ENCODE measurements at places on chromosomes 12 and 14. TPM values are rescaled to one million over a fixed set of nuclear protein-coding genes. Genes with fewer than 3 reads are reported as not detected.

Gene SLC25A47
- polyA plus RNA-seq = not detected

Gene SRP54
- polyA plus RNA-seq = 34.2 TPM

GRCh38 chr12:106131676-106132075, 7.1 kb downstream of the NUAK1 start:
- H3K4me1 ChIP-seq = no peaks in the 10 kb centered on the region
- no peak overlapping the region for H3K27ac ChIP-seq
- no peak overlapping the region for H3K4me3 ChIP-seq
- H3K36me3 ChIP-seq = no peaks in the 10 kb centered on the region
- DNase-seq = no peak

DNA sequence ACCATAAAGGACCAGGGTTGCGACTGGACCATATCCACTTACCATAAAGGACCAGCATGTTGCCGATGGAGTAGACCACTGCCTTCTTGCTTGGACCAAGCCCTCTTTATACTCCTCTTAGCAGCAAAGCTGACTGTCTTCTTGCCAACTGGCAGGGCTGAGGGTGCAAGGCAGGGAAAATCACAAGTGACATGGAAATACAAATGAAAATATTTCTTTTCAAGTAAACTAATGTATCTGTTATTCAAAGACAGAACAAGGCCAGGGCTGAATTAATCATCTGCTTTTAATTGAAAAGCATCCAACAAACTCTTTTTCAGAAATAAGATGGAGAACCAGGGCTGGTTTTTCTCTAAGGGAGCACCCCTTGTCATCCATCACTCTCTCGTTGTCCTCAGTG, at the start of gene CELA1:
CELA1 (minus strand) TSS at position 99 of the 400 bp plus-strand sequence; CDS start at position 58, 41 bp downstream.
- H3K4me1 ChIP-seq = peaks cover under 1% of the 10 kb centered on the region
- no peaks in the 10 kb centered on the region for H3K27me3 ChIP-seq
- H3K36me3 ChIP-seq = no peaks in the 10 kb centered on the region

DNA sequence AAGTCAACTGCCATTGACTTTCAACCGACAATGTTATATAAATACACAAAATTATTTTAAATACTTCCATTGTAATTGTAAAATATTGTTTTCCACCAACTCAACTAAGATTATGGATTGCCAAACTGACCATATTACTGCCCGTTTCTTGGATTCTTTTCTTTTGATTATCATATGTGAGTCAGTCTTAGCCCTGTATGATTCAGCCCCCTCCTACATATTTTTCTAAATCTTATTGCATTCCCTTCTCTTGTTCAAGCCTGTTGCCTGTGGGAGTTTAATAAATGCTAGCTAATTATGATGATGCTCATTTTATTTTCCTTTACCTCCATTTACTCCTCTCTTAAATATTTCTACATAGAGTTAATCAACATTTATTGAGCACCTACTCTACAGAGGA, 6.8 kb downstream of the RASSF9 start:
- H3K4me3 ChIP-seq = no peak overlapping the region
- no peak for DNase-seq
- H3K27me3 ChIP-seq = no peaks in the 10 kb centered on the region
- H3K27ac ChIP-seq = no peak overlapping the region

GRCh38 chr12:12817616-12818015, 4.5 kb downstream of the DDX47 start:
- H3K36me3 ChIP-seq = peaks cover 4% of the 10 kb centered on the region
- no peak for DNase-seq
- H3K4me3 ChIP-seq = no peak overlapping the region
- peaks cover 16% of the 10 kb centered on the region for H3K4me1 ChIP-seq
- H3K27me3 ChIP-seq = no peaks in the 10 kb centered on the region
- H3K27ac ChIP-seq = no peak overlapping the region

DNA sequence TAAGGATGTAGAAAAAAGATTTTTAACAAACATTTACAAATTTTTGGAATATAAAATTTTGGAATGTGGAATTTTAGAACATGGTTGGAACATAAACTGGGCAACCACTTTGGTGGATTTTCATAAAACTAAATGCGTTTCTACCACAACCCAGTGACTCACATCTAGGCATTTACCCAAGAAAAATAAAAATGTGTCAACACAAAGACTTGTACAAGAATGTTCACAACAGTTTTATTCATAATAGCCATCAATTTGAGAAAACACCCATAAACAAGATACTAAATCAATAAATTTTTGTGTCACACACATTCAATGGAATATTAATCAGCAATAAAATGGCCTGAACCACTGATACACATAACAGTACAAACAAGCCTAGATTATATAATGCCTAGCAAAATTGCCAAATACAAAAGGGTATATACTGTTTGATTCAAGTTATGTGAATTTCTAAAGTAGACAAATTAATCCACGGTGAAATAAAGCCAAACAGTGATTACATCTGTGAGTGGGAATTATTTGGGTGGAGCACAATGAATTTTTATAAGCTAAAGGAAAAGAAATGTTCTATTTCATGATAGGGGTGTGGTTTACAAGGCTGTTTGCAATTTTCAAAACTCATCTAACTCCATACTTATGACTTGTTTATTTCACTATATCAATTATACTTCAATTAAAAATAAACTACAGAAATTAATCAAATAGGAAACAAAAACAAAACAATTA, 415.2 kb upstream of the OR4E1 start:
- H3K36me3 ChIP-seq = no peaks in the 10 kb centered on the region
- H3K27ac ChIP-seq = no peak overlapping the region
- H3K27me3 ChIP-seq = no peaks in the 10 kb centered on the region
- no peak for DNase-seq
- H3K4me3 ChIP-seq = no peak overlapping the region
- no peaks in the 10 kb centered on the region for H3K4me1 ChIP-seq
